ENCODE measurements at places on chromosomes 5 and 9. TPM values are rescaled to one million over a fixed set of nuclear protein-coding genes. Genes with fewer than 3 reads are reported as not detected.

The TMEM171 gene
- 0.58 TPM for polyA plus RNA-seq

The ANGPTL2 gene
- 63.6 TPM for polyA plus RNA-seq

The MYORG gene
- 16.3 TPM for polyA plus RNA-seq

The IFNB1 gene
- polyA plus RNA-seq: not detected

The MTRR gene
- polyA plus RNA-seq: 26.1 TPM

The AGXT2 gene
- not detected for polyA plus RNA-seq

The RANBP17 gene
- 8.0 TPM for polyA plus RNA-seq

The GHR gene
- 20.0 TPM for polyA plus RNA-seq

The AQP3 gene
- 5.3 TPM for polyA plus RNA-seq

The ADAMTS19 gene
- 18.4 TPM for polyA plus RNA-seq

The MACIR gene
- polyA plus RNA-seq: 13.3 TPM

The ABCA2 gene
- polyA plus RNA-seq: 16.5 TPM

The SAPCD2 gene
- 3.6 TPM for polyA plus RNA-seq

The LVRN gene
- polyA plus RNA-seq: 3.3 TPM

The MUSK gene
- 14.6 TPM for polyA plus RNA-seq

The CD72 gene
- polyA plus RNA-seq: 2.6 TPM

The NEK6 gene
- polyA plus RNA-seq: 30.5 TPM

The GLRA1 gene
- polyA plus RNA-seq: not detected

The FBN2 gene
- polyA plus RNA-seq: 41.0 TPM

The COMMD10 gene
- polyA plus RNA-seq: 27.0 TPM

The CTNND2 gene
- 0.75 TPM for polyA plus RNA-seq

The SPINK1 gene
- not detected for polyA plus RNA-seq

The FGFR4 gene
- polyA plus RNA-seq: 178 TPM

The ARHGEF39 gene
- 5.6 TPM for polyA plus RNA-seq

The DMRT3 gene
- 0.38 TPM for polyA plus RNA-seq

The ADGRD2 gene
- polyA plus RNA-seq: 0.08 TPM

The PHYHD1 gene
- polyA plus RNA-seq: 51.5 TPM

The AGGF1 gene
- polyA plus RNA-seq: 14.4 TPM

The CATSPER3 gene
- polyA plus RNA-seq: 0.87 TPM

The OTP gene
- polyA plus RNA-seq: not detected

The SLC6A7 gene
- 0.30 TPM for polyA plus RNA-seq

The OR13C9 gene
- not detected for polyA plus RNA-seq

The ZBTB34 gene
- 10.1 TPM for polyA plus RNA-seq

The C9 gene
- polyA plus RNA-seq: 0.22 TPM

The HAPLN1 gene
- 0.25 TPM for polyA plus RNA-seq

The PANK3 gene
- polyA plus RNA-seq: 41.5 TPM

The CAMK4 gene
- 4.7 TPM for polyA plus RNA-seq

The TRUB2 gene
- 22.0 TPM for polyA plus RNA-seq

The TNC gene
- 43.4 TPM for polyA plus RNA-seq

The TEX48 gene
- not detected for polyA plus RNA-seq

The LHX3 gene
- not detected for polyA plus RNA-seq

The OR5C1 gene
- polyA plus RNA-seq: not detected

The LCN6 gene
- 0.18 TPM for polyA plus RNA-seq

The PCDHAC1 gene
- polyA plus RNA-seq: 0.04 TPM

The INSL6 gene
- 0.63 TPM for polyA plus RNA-seq

Measured in forelimb muscle (tissue), 1 donor.